ENCODE measurements at places on chromosomes 6 and 20.
A peak's percentile ranks its signal among the peaks of the same experiment; 100 is the strongest.

GRCh38 chr20:41716436-41716835, 98.3 kb upstream of the CHD6 start:
- DNase-seq = no peak

DNA sequence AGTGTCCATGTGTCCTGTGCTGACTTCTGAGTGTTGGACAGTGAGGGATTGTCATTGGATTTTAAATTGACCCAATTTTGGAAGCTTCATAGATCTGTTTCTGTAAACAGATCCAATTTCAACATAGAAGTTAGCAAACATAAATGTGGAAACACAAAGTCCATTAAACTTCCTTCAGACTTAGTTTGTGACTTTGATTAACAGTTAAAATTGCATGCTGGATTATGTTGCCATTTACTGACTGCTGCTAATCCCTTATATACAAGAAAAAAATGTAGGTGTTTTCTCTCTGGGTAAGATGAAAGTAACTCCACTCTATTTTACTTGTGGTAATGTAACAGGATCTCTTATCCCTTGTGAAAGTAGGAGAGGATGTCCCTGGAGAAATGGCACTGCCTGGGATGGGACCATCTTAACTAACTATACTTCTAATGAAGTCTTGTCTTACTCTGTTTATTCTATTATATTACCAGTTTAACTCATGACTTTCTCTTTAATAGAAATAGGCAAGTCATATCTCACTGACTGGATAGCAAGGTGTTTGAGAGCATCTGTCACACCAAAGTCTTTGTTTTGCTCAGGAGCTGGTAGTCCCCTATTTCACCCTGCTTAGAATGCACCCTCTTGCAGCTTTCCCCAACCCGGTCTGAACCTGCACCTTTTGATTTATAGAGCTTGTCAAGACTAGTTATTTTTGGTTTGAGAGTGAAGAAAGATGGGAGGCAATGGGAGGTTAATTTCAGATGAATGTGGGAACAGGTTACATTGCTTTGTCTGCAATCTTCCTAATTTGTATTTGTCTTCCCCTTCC, 7.2 kb downstream of the TPX2 start:
- no peak for DNase-seq

- DNase-seq = peak; percentile 2
Measured at GRCh38 chr20:63060057-63060991, 53.6 kb upstream of the BHLHE23 start.

- DNase-seq = peak; percentile 51
Measured at GRCh38 chr6:75268121-75268987, 16.2 kb downstream of the TMEM30A start.

GRCh38 chr6:109892451-109893435, 85.4 kb upstream of the GPR6 start:
- DNase-seq = no peak
